Esophagus muscularis mucosa (tissue), 4 donors: ENCODE measurements at places on chromosomes 4 and X. TPM values are rescaled to one million over a fixed set of nuclear protein-coding genes. Genes with fewer than 3 reads are reported as not detected.
A peak's percentile ranks its signal among the peaks of the same experiment; 100 is the strongest.

- H3K36me3 ChIP-seq, result no peaks in the 10 kb centered on the region
- H3K27me3 ChIP-seq, result no peaks in the 10 kb centered on the region
- DNase-seq, result no peak
- no peak overlapping the region for H3K4me3 ChIP-seq
These were observed 242.4 kb downstream of the ARHGAP24 start for GRCh38 chr4:85717351-85717750.

- H3K27me3 ChIP-seq, result no peaks in the 10 kb centered on the region
- H3K27ac ChIP-seq, result peak overlapping the region; percentile 2
- H3K4me1 ChIP-seq, result peaks cover 23% of the 10 kb centered on the region
These were observed 194.6 kb upstream of the C1QTNF7 start for GRCh38 chr4:15233264-15233597.

Gene XAGE1A
- not detected for total RNA-seq

DNA sequence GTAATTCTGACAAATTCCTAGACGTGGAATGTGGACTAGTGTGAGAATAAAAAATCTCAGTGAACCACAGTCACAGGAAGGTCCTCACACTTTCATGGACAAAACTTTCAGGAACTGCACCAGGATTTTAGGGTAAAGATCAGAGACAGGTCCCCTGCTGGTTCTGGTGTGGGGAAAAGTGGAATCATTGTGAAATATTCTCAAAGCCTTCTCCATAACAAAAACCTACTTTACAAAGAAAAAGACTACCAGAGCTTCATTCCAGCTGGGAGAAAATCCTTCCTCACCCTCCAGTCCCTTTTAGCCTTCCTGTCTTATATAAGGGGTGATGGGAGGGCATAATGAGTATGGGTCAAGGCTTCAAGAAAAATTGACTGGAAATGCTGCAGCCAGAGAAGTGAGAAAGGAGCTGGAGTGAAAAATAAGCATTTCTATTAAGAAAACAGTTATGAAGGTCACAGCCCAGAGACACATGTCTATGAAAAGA, 325.8 kb downstream of the ARAP2 start:
- DNase-seq, result no peak
- no peak overlapping the region for H3K4me3 ChIP-seq
- no peaks in the 10 kb centered on the region for H3K36me3 ChIP-seq
- H3K27me3 ChIP-seq, result no peaks in the 10 kb centered on the region

DNA sequence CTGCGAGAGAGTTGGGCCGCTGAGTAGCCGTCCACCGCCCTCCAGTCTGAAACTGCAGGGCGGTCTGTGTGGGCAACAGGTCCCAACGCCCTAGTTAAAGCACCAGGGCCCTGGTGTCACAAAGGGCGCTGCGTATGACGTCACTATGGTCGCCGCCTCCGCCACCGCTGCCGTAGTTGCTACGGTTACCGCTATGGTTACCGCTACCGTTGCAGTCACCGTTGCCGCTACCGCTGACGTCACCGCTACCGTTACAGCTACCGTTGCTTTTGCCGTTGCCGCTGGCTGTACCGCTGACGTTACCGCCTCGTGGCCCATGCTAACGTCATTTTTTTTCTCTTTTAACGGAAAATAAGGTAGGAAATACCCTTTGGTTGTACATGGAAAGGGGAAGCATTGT, at the start of gene PPP1R2C:
Gene PPP1R2C, minus strand, starts transcription at position 68 of the 400 bp plus-strand sequence. CDS start 84 bp downstream, outside the sequence.
- no peaks in the 10 kb centered on the region for H3K36me3 ChIP-seq
- no peak for DNase-seq
- no peaks in the 10 kb centered on the region for H3K27me3 ChIP-seq
- H3K4me1 ChIP-seq, result no peaks in the 10 kb centered on the region
- no peak within 1 kb of the TSS for H3K4me3 ChIP-seq

DNA sequence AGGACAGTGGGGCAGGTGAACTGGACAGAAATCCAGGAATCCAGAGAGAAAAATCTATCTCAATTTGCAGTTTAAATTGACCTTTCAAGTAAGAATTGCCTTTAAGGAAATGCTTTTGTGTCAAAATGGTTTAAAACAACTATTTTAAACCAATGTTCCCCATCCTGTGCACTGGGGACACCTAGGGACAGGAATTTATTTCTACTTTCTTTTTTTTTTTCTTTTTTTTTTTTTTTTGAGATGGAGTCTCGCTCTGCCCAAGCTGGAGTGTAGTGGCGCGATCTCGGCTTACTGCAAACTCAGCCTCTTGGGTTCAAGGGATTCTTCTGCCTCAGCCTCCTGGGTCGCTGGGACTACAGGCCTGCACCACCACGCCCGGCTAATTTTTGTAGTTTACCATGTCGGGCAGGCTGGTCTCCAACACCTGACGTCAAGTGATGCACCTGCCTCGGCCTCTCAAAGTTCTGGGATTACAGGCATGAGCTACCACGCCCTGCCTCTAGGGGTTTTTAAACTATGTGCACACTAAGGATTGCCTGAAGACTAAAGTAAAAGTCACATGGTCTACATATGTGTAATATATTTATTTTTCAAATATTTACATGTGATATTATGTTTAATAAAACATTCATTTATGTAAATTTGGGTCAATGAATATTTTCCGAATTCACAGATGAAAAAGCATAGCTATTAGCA, 1213.4 kb downstream of the STIM2 start:
- no peak for DNase-seq
- H3K4me3 ChIP-seq, result no peak overlapping the region
- H3K27me3 ChIP-seq, result no peaks in the 10 kb centered on the region
- no peaks in the 10 kb centered on the region for H3K36me3 ChIP-seq

GRCh38 chrX:33273535-33273934, 62.2 kb upstream of the DMD start:
- no peaks in the 10 kb centered on the region for H3K27me3 ChIP-seq
- no peak for DNase-seq
- no peaks in the 10 kb centered on the region for H3K36me3 ChIP-seq
- no peak overlapping the region for H3K27ac ChIP-seq
- no peaks in the 10 kb centered on the region for H3K4me1 ChIP-seq

GRCh38 chr4:42446823-42447222, 49.5 kb downstream of the SHISA3 start:
- peaks cover 28% of the 10 kb centered on the region for H3K36me3 ChIP-seq
- no peak overlapping the region for H3K4me3 ChIP-seq
- no peaks in the 10 kb centered on the region for H3K4me1 ChIP-seq
- H3K27me3 ChIP-seq, result no peaks in the 10 kb centered on the region

GRCh38 chrX:120752431-120753082, 122.7 kb upstream of the C1GALT1C1 start:
- no peaks in the 10 kb centered on the region for H3K4me1 ChIP-seq
- H3K36me3 ChIP-seq, result no peaks in the 10 kb centered on the region
- H3K27me3 ChIP-seq, result no peaks in the 10 kb centered on the region
